IMR-90 (cell line): ENCODE measurements at places on chromosomes 7 and 10. TPM values are rescaled to one million over a fixed set of nuclear protein-coding genes. Genes with fewer than 3 reads are reported as not detected.

Gene OR13A1
- not detected in 2 replicates for total RNA-seq

Gene FGF8
- not detected in 2 replicates for total RNA-seq

Gene DCLRE1A
- 6.3 and 7.8 TPM in 2 replicates for total RNA-seq

Gene NRG3
- total RNA-seq = not detected in 2 replicates

Gene NUTM2E
- not detected in 2 replicates for total RNA-seq

Gene OPN1SW
- not detected in 2 replicates for total RNA-seq

Gene NRF1
- 12.2 and 15.8 TPM in 2 replicates for total RNA-seq

Gene HOXA6
- 1.4 and 1.7 TPM in 2 replicates for total RNA-seq

Gene ZNF117
- 2.9 and 4.4 TPM in 2 replicates for total RNA-seq

Gene OR6B1
- not detected in 2 replicates for total RNA-seq

Gene DDC
- total RNA-seq = not detected in 2 replicates

Gene OR2A5
- total RNA-seq = not detected in 2 replicates

Gene CHST15
- total RNA-seq = 0.18 and 0.28 TPM in 2 replicates

Gene LBX1
- total RNA-seq = not detected in 2 replicates

Gene KCNK18
- total RNA-seq = not detected in 2 replicates

Gene SYT15B
- total RNA-seq = 0.54 and 0.56 TPM in 2 replicates

Gene GPER1
- 2.0 and 2.2 TPM in 2 replicates for total RNA-seq

Gene SAMD9
- total RNA-seq = 9.5 and 15.6 TPM in 2 replicates

Gene NUPR2
- not detected in 2 replicates for total RNA-seq

Gene SGMS1
- 26.7 and 30.8 TPM in 2 replicates for total RNA-seq

Gene RET
- total RNA-seq = 0.18 and 0.28 TPM in 2 replicates

Gene XRCC2
- 3.6 and 5.6 TPM in 2 replicates for total RNA-seq

Gene AP4M1
- total RNA-seq = 18.6 and 21.1 TPM in 2 replicates

Gene RTKN2
- total RNA-seq = 0.90 and 2.2 TPM in 2 replicates

Gene CHRM2
- 144 and 184 TPM in 2 replicates for total RNA-seq

Gene FAM25C
- total RNA-seq = not detected in 2 replicates

Gene INA
- total RNA-seq = 4.5 and 6.4 TPM in 2 replicates

Gene PLPP4
- total RNA-seq = 0.18 and 0.28 TPM in 2 replicates

Gene ADAMTS14
- under 0.01 TPM in 2 replicates for total RNA-seq

Gene HOXA10
- total RNA-seq = 0.18 and 0.28 TPM in 2 replicates

Gene SERPINE1
- 1,441 and 1,485 TPM in 2 replicates for total RNA-seq

Gene OTUD1
- total RNA-seq = 1.3 and 3.3 TPM in 2 replicates

Gene PDE1C
- total RNA-seq = 53.3 and 61.5 TPM in 2 replicates

Gene TRIM50
- not detected in 2 replicates for total RNA-seq

Gene CYP3A4
- total RNA-seq = not detected in 2 replicates

Gene HTRA1
- total RNA-seq = 23.1 and 28.5 TPM in 2 replicates

Gene TCAF1
- total RNA-seq = 86.4 and 91.8 TPM in 2 replicates

Gene SMKR1
- total RNA-seq = not detected in 2 replicates

Gene STEAP2
- total RNA-seq = 3.9 and 4.2 TPM in 2 replicates

Gene CLCN1
- not detected in 2 replicates for total RNA-seq

Gene PPP1R3C
- total RNA-seq = 61.7 and 62.9 TPM in 2 replicates

Gene PDK4
- under 0.01 TPM in 2 replicates for total RNA-seq

Gene PRSS37
- not detected in 2 replicates for total RNA-seq

Gene FFAR4
- not detected in 2 replicates for total RNA-seq

Gene UCN3
- total RNA-seq = not detected in 2 replicates

Gene PIP
- not detected in 2 replicates for total RNA-seq

Gene LOXL4
- total RNA-seq = 17.5 and 20.8 TPM in 2 replicates

Gene TRPV5
- total RNA-seq = not detected in 2 replicates

Gene FAM25G
- total RNA-seq = not detected in 2 replicates
